ENCODE measurements at places on chromosomes 7 and 10.

DNA sequence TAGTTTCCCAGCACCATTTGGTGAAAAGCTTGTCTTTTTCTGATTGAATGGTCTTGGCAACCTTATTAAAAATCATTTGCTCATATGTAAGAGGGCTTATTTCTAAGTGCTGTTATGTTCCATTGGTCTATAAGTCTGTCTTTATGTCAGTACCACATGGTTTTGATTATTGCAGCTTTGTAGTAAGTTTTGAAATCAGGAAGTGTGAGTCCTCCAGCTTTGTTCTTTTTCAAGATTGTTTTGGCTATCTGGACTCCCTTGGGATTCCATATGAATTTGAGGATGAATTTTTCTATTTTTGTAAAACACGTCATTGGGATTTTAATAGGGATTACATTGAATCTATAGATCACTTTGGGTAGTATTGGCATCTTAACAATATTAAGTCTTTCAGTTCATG lies 5.4 kb downstream of the KIF11 start:
- DNase-seq = no peak

GRCh38 chr10:38127812-38128211 lies 33.7 kb downstream of the ZNF37A start:
- DNase-seq = no peak

- no peak for DNase-seq
Observed at GRCh38 chr7:94056796-94057207, 52.6 kb upstream of the BET1 start.

DNA sequence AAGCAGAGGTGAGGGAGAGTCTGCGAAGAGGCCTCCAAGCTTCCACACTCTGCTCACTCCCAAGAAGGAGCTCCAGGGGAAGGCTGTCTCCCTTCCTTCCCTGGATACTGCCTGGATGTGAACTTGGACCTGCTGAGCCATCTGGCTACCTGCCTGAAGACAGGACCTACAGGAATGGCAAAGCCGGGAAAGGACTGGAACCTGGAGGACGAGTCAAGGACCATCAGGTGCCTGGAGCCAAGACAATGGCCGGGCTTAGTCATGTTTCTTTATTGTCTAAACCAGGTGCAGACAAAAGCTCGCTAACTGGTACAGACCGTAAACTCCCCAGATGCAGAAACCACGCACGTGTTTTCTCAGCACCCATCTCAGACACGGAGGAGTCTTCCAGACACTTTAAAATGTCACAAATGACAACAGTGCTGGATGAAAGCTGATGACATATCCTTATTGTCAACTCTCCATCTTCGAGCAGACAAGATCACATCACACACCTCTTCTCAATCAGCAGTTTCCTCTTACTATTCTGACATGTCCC lies 12.1 kb downstream of the ASB13 start:
- DNase-seq = no peak

DNA sequence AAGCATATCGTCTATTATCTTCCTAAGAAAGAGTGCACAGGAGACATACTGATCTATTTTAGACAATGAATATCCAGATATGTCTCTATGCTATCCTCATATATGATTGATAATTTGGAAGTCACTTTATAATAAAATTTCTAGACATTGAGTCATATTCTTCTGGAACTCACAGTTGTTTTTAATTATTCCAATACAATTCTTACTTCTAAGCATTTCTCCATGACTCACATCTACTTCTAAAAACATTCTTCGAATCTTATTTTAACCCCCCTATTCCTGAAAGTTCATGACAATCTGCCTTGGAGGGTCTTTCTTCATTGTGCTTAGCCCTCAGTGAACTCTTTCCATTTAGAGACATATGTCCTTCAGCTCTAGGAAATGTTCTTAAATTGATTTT lies 368.1 kb downstream of the MDFIC start:
- no peak for DNase-seq

GRCh38 chr10:17663450-17663849 lies 19.5 kb downstream of the STAM start:
- no peak for DNase-seq

GRCh38 chr10:129929343-129930292 lies 34.5 kb downstream of the EBF3 start:
- DNase-seq = no peak

DNA sequence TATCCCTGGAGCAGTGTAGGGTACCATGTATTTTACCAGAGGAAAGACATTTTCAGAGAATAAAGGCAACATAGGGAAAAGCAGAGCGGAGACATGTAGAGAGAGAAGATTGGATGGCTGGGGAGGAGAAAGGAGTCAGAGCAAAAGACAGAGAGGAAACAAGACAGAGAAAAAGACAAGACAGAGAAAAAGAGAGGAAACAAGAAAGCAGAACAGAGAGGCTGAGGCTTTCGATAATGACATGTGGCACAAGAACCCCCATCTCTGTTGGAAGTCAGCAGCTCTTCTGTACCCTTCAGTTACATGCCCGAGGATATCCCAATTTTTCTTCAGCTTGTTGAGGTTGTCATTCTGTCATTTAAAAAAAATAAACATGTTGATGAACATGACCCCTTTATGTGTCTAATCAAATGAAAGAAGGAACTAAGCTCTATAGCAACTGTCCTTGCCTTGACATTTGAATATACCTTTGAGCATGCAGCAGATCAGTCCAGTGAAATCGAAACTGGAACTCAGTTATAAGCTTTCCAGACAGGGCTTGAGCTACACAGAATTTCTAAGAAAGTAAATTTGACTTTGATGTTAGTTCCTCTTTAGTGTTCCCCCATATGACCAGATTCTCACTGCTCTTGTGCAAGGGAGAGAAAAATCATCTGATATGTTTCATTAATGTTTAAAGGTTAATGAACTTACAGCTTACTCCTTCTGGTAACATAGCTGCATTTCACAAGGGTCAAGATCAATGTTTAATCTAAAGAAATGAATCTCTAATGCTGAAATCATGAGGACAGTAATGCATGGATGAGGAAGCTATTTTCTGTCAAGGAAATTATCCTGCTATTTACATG lies 75.1 kb upstream of the SP4 start:
- DNase-seq = peak; percentile 42

DNA sequence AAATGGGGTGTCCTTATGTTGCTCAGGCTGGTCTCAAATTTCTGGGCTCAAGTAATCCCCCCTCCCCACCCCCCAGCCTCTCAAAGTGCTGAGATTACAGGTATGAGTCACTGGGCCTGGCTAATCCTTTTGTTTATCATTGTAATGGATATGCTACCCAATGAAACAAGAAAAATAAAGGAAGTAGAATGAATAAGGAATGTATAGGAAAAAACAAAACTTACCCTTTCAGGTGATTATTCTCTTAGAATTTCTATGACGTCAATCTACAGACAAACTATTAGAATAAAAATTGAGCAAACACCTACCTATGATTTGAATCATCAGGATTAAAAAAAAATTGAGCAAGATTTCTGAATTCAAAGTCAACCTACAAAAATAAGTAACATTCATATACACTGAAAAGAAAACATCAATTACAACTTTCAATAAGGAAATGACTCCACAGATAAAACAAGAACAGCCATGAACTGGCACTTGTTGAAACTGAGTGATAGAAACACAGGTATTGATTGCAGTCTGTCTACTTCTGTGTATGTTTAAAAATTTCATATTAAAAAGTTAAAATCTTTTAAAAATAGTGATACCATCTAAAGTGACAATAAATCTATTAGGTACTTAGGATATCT lies 12.2 kb downstream of the ADAM12 start:
- no peak for DNase-seq

DNA sequence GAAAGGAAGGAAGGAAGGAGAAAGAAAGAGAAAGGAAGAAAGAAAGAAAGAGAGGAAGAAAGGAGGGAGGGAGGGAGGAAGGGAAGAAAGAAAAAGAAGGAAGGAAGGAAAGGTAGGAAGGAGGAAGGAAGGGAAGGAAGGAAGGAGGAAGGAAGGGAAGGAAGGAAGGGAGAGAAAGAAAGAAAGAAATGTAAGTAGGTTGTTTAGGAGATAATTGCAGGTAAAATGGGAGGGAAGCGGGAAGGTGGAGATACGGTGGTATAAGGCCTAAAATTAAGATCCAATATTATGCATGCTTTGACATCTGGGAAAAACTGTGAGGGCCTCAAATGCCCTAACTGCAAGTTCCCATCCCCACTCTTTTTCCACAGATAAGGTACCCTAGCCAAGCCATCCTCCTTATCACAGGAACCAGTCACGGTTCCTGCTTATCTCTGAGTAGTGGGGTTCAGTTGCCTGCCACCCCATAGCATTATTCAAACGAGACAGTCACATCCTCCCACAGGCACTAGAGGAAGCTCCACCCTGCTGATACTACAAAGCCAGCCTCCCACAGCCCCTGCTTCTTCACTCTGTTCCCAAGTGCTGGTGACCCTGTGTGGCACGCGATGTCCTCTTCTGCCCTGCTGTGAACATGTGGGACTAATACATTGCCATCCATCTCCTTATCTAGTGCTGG lies 28.7 kb downstream of the ST8SIA6 start:
- DNase-seq = no peak

- no peak for DNase-seq
Observed at GRCh38 chr10:91566115-91566514, 66.8 kb downstream of the PPP1R3C start.

DNA sequence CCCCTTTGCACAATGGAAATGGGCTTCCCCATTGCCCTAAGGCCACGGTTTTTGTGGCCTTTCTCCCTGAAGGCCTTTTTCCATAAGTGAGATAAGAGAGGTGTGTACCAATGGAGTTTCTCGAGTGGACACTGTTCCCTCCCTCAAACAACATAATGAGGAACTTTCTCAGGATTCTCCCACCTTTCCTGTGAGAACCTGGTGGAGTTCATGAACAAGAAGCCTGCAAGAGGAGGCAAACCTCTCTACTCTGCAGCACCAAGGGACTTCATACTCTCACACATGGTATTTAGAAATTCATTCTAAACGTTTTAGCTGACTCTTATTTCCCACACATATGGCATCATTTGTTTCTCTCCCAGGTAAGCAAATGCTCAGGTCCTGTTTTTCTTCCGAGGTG lies 7.3 kb upstream of the RBM33 start:
- no peak for DNase-seq

DNA sequence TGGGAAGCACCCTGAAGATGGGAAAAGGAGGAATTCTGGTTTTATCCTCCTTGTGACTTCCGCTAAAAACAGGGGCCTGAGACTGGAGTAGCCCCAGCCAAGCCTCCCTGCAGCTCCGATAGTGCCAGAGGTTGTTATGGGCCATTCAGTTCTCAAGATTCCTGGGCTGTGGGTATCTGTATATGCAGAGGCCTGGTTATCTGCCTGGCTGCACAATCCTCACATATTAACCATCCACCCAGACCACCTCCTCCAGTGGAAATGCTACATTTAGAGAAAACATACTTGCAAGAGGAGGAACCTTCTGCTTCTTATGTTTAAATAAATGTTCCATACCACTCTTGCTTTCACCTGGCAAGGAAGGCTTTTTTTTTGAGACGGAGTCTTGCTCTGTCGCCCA lies 34.6 kb downstream of the ARL3 start:
- no peak for DNase-seq

GRCh38 chr10:35516102-35516670 lies 89.0 kb upstream of the GJD4 start:
- DNase-seq = no peak

DNA sequence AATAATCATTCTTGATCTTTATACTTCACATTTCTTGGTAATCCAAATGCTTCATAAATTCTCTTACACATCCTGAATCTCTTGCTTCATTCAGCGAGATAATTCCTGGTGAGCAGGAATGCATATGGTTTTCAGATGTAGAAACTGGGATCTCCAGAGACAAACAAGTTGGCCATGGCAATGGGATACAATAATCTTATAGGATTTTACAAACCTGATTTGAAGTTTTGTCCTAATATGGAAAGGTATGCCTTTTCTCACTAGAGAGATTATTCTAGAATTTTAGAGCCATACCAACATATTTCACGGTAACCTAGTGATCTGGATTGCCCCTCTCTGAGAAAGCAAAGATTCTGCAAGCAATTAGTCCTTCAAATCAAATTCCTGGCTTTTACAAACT lies 13.1 kb upstream of the TRDMT1 start:
- DNase-seq = no peak

GRCh38 chr7:102128303-102128702 lies 158.4 kb upstream of the SH2B2 start:
- DNase-seq = no peak

DNA sequence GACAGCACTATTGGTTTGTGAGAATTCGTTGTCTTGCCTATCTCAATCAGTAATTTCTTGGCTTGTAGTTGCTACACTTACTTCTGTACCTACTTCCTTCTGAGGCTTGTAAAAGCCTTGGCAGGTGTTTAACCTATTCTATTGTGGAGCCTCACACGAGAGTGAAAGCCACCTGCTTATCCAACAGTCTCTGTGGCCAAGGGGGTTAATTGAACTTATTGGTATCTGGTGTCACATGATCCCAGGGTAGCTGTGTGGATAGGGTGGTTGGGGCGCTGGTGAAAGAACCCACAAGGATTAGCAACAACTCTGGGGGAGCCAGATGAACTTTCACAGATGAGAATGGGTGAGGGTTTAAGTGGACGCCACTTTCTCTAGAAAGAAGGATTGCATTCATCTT lies 13.9 kb upstream of the ATP6V0E2 start:
- no peak for DNase-seq

DNA sequence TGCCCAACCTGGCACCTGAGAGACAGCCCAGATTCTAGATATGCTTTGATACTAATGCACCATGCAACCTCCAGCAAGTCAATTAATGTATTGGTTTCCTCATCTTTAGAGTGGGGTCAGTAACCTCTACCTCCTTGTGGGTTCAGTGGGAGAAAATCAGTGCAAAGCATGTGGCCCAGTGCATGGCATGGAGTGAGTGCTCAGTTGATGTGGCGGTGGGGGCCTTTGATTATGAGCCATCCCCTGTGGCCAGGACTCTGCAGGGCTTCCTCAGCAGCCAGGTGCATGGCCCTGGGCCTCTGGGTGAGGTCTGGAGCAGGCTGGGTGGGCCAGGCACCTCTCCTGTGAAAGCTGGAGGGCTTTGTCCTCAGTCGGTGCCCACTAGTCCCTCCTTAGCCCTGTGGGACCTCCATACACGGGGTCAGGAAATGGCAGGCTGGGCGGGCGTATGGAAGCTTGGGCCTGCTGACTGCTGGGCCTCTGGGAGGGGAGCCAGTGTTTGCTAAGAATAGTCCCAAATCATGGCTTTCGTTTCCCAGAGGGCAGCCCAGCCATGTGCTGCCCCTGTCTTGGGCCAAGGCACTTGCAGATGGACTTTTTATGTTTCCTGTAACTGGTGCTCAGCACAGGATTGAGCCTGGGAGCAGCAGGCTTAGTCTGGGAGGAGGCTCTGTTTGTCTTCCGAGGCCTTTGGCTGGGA lies 3.4 kb downstream of the PALD1 start:
- DNase-seq = no peak

DNA sequence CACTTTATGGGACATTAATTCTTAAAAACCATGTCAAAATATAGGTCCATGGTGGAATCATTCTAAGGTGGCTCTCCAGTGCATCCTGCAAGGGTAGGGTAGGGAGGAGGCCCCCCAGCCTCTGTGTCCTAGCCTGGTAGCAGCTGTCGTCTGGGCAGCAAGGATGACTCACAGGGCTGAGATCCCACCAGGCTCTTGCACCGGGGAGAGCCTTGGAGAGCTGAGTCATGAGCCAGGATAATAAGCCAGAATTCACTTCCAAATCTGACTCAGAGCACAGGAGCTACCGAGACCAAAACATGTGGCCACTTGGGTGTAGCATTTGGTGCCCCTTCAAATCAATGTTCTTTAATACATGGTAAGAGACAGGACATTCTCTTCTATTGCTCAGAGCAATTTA lies 298.5 kb downstream of the NEBL start:
- DNase-seq = no peak
